ENCODE measurements at places on chromosomes 1 and 21.

DNA sequence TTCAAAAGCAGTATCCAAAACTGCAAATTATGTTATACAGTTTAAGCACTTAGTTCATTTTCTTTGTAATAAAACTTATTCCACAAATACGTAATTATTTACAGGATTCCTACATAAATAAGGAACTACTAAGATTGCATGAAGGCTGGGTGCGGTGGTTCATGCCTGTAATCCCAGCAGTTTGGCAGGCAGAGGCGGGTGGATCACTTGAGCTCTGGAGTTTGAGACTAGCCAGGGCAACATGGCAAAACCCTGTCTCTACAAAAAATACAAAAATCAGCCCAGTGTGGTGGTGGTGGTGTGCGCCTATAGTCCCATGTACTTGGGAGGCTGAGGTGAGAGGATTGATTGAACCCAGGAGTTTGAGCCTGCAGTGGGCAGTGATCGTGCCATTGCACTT is 69.3 kb downstream of the POU2F1 start:
- no peak for DNase-seq

GRCh38 chr1:64231153-64231552 is 27.7 kb downstream of the UBE2U start:
- DNase-seq: no peak

DNA sequence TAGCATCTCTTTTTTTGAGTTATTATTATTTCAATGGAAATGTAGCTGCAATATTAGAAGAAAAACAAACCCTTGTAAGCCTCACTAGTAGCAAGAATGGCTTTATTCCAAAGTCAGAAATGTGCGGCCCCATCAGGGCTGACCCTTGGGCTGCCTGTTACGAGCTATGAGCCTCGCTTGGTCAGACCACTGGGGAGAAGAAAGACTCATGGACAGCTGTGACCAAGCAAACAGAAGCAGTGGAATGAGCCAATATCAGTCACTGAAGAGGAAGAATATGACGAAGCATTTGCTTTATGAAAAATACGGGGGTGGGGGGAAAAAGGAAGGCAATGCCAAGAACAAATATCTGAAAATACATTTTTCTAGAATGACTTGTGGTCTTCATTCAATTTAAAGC is 504.5 kb downstream of the LMO4 start:
- no peak for DNase-seq

DNA sequence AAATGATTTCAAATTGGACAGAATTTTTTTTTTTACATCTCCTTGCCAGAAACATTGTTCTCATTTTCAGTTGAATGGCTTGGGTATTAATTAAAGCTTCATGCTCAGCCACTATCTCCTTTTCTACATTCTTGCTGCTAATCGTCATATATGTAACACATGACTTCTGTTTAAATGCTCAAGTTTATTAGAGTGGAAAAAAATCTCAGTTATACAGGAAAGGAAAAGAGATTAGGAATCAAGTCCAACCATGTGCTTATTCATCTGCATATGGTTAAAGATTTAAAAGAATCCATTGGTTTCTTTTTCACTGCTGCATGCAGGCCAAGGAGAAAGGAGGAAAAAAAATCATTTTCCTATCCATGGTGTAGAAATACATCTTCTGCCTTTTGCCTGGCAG is 47.3 kb upstream of the CNN3 start:
- no peak for DNase-seq

- no peak for DNase-seq
Observed at GRCh38 chr1:47940326-47940725, 56.9 kb downstream of the TRABD2B start.

- DNase-seq: peak; percentile 44
Observed at GRCh38 chr1:187264995-187265602, 436.4 kb downstream of the PLA2G4A start.

DNA sequence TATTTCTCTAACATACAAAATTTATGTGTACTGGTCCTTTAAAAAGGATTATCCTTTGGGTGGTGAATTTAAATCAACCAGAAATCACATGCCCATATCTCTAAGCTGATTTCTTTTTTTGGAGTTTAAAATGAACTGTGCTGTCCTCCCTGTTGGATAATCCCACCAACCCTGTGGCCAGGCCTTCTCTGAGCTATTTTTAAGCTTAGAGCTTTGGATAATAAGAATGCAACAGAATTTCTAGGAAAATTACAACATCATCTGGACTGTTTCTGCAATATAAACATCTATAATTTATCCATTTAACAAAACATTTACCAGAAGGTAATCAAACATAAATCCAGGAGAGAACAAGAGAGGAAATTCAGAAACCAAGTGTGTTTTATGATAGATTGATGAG is 88.3 kb downstream of the LRRC40 start:
- DNase-seq: no peak

GRCh38 chr21:38013741-38014140 is 97.5 kb upstream of the KCNJ6 start:
- DNase-seq: no peak

DNA sequence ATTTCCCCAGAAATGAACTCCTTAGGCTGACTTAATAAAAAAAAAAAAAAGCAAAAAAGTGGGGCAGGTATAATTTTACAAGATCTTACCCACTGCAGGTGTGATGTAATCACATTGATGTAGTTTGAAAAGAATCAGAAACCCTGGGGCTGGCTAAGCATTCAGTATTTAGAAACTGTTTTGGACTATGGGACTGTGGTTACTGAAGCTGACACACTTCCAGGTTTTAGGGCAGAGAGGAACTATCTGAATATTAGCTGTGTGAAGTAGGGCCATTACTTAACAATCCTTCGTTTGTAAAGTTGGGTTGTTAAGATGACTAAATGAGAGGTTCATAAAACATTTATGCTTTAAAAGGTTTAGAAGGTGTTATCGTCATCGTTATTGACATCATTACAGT is 165.3 kb downstream of the FASLG start:
- no peak for DNase-seq

- DNase-seq: no peak
Observed at GRCh38 chr1:235011599-235012435, 116.8 kb downstream of the TOMM20 start.

DNA sequence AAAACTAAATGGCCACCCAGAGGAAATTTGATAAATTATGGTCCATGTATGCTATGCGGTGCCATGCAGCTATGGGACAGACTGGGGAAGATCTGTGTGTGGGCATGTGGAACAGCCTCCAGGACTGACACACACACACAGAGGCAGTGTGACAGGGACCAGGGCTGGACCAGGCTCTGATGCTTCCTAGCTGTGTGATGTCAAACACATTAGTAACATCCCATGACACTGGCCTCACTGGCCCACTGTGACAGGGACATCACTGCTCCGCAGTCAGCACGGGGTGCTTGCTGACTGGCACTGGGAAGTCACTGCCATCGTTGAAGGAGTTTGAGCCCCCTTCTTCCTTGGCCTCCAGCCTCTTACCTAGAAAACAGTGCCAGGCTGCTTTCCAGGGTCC is 13.9 kb downstream of the RAP1GAP start:
- DNase-seq: no peak

- DNase-seq: peak; percentile 37
Observed at GRCh38 chr1:153538315-153538821, 2.4 kb downstream of the S100A5 start.

DNA sequence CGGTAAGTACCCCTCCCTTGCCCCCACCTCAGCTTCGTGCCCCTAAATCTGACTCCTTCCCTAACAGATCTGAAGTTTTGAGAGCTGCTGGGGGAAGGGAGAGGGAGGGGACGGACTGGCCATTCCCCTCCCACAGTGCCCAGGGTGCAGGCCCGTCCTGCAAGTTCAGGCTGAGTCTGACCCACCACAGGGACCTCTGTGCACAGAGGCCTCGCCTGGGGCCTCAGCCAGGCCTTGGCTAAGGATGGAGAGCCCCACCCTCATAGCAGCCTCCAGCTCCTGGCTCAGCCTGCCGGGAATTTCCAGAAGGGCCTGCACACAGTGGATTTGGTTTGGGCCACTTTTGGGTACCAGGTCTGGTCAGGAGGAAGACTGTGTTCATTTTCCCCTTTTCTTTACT is 31.2 kb upstream of the TNFRSF1B start:
- DNase-seq: no peak

DNA sequence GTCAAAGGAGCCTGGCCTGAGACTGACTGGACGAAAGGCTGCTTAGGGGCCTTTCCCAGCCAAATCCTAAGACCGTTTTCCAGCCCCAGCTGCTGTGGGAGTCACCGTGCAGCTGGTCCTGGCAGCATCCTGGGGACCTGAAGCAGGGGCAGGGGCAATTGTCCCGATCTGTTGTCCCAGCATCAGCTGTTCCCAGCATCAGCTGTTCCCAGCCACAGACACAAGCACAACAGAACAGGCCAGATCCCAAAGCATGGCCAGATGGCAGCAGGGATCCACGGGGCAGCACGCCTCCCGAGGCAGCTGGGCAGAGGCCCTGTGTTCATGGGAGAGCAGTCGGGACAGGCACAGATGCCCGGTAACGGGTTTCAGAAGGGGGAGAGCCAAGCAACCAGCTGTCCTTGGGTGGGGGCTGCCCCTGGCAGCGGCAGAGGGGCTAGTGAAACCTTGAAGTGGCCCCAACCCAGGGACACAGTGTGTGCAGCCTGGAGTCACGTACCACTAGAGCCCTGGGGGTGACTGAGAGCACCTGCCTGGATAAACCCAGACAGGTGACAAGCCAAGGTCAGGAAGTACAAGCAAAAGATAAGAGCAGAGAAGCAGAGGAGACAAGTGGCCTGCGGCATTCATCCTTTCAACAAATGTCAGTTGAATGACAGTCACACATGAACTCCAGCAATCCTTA is 13.3 kb downstream of the CELA2B start:
- no peak for DNase-seq

DNA sequence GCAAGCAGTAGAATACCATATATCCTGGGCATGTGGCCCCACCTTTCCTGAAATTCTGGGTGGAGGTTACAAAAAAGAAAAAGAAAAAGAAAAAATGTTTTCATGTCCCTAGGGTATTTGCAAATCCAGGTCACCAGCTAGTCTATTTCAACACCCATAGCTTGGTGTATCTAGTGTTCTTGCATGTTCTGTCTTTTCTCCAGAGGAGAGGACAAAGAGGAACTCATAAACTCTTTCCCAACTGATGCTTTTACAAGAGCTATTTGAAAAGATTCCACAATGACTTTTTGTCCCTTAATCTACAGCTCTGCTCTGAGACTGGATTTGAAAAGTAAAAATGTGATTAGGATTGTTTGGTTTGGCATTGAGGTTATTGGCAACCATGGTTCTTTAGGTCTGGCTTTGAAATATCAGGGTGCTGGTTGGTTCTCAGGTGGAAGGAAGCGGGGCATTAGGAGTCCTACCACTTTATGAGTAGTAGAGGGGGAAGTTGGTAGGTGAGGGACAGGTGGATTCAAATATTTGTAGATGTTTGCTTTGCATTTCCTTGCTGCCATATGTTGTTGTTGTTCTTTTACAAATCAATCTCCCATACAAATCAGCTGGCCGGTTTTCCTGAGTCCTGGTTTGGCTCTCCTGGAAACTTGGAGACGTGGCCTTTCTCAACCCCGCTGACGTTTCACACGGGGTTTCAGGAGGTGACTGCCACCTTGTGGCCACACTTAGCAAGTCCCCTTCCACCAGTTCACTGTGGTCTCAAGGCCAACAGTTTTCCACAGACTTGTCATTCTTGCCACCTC is 126.7 kb upstream of the KIAA0040 start:
- peak; percentile 66 for DNase-seq

GRCh38 chr1:226558036-226558650 is 9.6 kb downstream of the STUM start:
- no peak for DNase-seq

- no peak for DNase-seq
Observed at GRCh38 chr1:244181867-244182266, 130.8 kb downstream of the ZBTB18 start.

DNA sequence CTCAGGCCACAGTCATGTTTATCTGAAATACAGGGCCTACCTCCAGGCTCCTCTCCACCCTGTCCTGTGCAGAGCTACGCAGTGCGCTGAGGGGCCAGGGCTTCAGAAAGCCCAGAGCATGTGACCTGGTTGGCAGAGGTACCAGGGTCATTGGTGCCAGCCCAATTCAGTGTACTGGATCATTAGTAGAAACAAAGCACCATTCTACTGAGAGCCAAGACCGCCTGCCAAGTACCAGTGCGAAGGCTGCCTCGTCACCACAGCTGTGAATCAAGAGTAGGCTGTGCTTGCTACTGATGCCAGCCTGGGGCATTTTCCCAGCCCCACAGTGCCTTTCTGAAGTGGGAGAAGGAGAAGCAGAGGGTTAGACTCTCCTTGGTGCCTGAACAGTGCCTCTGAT is 59.8 kb downstream of the CAPN9 start:
- no peak for DNase-seq

GRCh38 chr1:44261171-44261817 is 48.0 kb downstream of the DMAP1 start:
- no peak for DNase-seq

DNA sequence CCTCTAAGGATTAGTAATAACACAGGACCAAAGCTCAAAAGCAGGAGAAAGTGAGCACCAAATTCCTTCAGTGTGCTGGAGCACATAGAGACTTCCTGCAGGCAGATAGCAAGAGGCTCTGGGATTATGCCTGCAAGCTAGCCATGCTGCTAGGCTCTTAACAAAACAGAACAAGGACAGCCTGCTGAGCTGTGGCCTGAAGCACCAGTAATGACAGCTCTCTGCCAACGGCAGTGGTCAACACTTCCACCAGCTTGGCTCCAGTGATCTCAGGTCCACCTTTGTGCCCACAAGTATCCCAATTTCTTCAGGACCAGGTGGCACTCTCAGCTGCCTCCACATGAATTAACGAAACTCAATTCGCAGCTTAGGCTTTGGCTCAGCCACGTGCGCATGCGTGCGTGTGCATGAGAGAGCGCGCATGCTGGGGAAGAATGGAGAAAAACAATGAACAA is 64.2 kb downstream of the SLC45A1 start:
- DNase-seq: peak; percentile 52

Measured in neuronal stem cell (in vitro differentiated cells).